ENCODE measurements at places on chromosomes 5 and 9. TPM values are rescaled to one million over a fixed set of nuclear protein-coding genes. Genes with fewer than 3 reads are reported as not detected.

GRCh38 chr5:169036079-169036805 lies 264.7 kb downstream of the SLIT3 start:
- DNase-seq, result no peak

PCDHGA3 gene
- polyA plus RNA-seq, result 4.3 TPM

- DNase-seq, result no peak
Observed at GRCh38 chr5:117098094-117098493, 523.5 kb upstream of the SEMA6A start.

DNA sequence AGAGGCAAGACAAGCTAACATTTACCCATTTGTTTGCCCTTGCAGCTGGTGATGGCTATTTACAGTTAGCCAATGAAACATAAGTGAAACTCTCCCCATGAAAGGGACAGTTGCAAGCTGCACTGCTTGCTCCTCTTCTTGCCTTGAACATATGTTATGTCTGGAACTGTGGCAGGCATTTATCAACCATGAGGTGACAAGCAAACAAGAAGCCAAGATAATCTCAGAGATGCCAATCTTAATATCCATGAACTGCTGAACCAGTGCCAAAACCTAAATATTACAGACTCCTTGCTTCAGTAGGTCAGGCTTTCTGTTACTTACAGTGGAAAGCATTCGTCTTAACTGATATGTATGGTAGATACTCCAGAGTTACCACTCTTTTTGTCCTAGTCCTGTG lies 133.4 kb downstream of the ACTBL2 start:
- DNase-seq, result no peak

- no peak for DNase-seq
Observed at GRCh38 chr9:133960568-133961129, 31.5 kb downstream of the VAV2 start.

GRCh38 chr9:114099669-114100270 lies 678 bp upstream of the KIF12 start:
- no peak for DNase-seq

DNA sequence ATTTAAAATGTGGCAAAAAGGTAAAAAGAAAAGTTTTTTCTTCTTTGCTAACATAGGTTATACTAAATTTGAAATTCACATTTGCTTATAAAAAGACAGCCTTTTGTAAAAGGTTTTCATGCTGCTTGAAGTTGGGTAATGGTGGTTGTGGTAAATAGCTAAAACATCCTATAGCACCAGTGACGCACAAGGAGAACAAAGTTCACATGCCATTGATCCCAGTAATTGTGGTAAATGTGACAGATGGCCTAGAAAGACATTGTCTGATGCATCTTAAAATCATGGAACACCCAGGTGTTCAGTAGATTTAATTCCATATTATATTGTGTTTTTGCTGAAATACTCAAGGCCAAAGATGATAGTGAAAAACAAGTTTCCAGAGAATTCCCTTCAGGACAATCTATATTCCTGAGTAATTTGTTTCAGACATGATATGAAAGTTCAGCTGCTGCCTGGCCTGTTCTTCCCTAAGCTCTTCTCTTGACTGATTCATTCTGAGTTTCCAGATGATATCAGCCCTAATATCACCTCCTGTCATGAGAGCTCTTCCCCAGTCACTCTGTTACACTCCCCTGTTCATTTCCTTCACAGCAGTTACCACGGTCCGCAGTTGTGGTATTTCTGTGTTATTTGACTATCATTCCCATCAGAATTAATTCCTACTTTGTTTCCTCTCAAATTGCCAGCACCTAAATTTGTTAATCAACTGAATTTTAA lies 4.6 kb upstream of the FBXL17 start:
- no peak for DNase-seq

WHRN gene
- polyA plus RNA-seq, result 6.2 TPM

KCNIP1 gene
- polyA plus RNA-seq, result 13.7 TPM

RNF208 gene
- polyA plus RNA-seq, result 7.2 TPM

CSF2 gene
- not detected for polyA plus RNA-seq

DNA sequence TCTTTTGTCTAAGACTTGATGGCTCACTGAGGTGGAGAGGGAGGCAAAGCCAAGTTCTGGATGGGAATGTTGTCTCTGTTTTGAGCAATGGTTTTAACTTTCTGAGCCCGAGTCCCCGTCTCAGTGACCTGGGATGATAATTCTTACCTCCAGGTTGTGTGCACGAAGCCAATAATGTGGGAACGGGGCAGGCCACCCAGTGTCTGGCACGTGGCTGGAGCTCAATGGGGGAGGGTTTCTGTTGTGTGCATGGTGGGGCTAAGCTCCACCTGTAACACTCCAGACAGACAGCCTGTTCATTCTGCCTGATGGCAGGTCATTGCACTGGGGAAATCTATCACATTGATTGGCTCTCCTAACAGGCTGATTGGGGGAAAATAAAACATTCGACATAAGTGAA lies 37.1 kb upstream of the NTNG2 start:
- DNase-seq, result no peak

DNA sequence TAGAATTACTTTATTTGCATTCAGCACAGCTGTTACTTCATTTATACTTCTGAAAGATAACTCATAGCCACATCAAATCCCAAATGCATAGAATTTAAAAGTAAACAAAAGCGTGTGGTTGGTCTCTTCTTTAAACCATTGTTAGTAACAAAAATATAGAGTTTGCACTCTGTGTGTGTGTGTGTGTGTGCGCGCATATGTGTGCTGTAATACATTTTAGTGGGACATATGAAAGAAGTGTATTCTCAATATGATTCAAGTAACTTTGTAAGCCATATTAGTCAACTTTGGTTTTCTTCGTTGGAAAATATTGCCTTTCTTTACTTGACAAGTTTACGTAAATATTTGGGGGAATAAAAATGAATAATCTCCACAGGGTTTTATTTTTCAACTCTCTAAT lies 106.1 kb upstream of the PRRC1 start:
- DNase-seq, result no peak

MOB3B gene
- polyA plus RNA-seq, result 26.2 TPM

GRCh38 chr9:133824106-133824801 lies 86.1 kb upstream of the SARDH start:
- no peak for DNase-seq

ECM2 gene
- polyA plus RNA-seq, result 21.1 TPM

DNA sequence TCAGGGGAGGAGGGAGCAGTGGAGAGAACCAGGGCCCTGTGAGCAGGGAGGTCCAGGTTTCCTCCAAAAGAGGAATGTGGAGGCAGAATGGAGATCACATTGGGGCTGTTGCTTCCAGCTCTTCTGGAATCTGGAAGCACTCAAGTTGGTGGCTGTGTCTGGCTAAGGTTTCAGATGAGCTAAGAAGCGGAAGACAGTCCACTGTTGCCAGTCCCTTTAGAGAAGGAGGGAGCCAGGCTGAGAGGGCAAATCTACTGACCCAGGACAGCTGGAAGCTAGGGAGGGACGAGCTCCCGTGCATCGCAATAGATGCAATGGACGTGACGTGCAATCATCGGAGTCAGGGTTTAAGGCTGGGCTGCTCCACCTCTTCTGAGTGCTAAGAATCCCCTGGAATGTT lies 71.2 kb downstream of the TENT4A start:
- no peak for DNase-seq

All from right renal cortex interstitium (tissue), 3 donors.